Thyroid gland (tissue), 4 donors: ENCODE measurements at places on chromosomes 6 and 20. TPM values are rescaled to one million over a fixed set of nuclear protein-coding genes. Genes with fewer than 3 reads are reported as not detected.

DNA sequence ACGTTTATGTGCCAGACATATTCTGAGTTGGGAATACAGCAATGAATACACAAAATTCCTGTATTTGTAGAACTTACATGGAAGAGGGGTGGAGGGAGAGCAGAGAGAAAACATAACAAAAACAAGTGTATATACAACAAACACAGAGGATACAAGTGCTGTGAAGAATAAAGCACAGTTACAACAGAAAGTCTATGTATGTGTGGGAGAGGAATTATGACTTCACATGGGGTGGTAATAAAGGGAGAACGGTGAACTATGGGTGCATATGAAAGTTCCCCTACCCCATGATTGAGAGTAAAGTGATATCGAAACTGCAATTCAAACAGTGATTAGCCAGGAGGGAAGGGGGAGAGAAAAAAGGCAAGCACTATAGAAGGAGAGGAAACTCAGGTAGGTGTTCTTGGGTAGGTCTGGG lies 24.6 kb downstream of the HBS1L start:
- no peak for DNase-seq

The FOXS1 gene
- not detected for total RNA-seq

The UBR2 gene
- total RNA-seq: 54.0 TPM

DNA sequence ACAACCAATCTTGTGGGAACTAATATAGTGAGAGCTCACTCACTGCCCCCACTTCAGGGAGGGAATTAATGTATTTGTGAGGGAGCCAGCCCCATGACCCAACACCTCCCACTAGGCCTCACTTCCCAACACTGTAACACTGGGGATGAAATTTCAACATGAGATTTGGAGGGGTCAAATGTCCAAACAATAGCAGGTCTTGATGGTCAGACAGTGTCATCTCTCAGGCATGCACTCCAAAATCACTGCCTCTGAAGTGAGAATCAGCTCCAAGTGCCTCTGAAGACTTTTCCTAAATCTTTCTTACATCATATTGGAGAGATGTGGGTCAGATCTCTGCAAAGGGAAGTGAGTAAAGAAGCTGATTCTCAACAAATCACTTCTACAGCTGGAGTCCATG lies 13.8 kb upstream of the SAYSD1 start:
- no peak for DNase-seq

- no peak for DNase-seq
Measured at GRCh38 chr6:15673666-15674065, 10.8 kb upstream of the DTNBP1 start.

- no peak for DNase-seq
Measured at GRCh38 chr6:106866875-106867658, 107.5 kb downstream of the CD24 start.

DNA sequence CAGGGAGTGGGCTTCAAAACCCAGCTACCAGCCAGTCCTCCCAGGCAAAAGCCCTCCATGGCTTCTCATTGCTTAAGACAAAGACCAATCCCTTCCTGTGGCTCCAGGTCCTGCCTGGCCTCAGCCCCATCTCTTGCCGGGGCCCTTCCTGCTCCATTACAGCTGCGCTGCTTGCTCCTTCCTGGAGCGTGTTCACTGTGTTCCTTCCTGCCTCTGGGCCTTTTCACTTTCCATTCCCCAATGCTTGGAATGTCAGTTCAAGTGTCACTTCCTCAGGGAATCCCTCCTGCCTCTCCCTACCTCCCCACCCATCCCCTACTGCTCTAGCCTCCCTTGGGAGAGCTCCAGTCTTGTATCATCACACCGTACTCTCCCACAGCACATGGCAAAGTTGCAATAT lies 11.1 kb upstream of the ITPR3 start:
- no peak for DNase-seq

DNA sequence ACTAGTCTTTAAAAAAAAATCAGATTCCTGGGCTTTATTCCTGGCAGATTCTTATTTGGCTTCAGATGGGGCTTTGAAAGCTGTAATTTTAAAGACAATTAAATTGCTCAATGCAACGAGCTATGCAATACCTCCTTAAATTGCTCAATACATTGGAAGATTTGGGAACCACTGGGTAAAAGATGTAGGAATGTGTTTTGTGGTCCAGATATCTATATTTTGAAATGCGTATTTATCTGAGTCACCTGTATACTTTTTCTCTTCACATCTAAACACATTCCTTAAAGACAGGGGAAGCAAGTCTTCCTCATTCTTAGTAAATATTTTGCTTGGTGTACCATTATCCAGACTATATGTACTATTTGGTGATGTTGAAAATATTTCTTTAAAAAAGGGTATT lies 29.6 kb upstream of the MAP7 start:
- no peak for DNase-seq

GRCh38 chr20:11178946-11179654 lies 505.3 kb upstream of the JAG1 start:
- DNase-seq: no peak

The MEI4 gene
- total RNA-seq: 5.8 TPM

The PCSK2 gene
- total RNA-seq: 242 TPM

DNA sequence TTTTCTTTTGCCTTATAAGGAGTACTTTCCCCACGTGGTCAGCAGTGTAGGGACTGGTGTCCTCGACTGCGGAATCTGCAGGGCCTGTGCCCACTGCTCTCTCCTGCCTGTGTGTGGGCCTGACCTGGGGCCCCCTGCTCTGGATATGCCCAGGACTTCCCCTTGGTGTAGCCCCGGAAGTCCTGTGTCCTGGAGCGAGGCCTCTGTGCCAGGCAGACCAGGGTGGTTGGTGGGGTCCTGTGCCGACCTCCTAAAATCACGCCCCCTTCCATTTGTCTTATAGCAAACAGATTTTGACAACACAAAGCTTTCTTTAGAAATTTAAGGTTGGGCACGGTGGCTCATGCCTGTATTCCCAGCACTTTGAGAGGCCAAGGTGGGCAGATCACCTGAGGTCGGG lies 64.2 kb downstream of the DLL1 start:
- DNase-seq: no peak

The TNXB gene
- total RNA-seq: 110 TPM

The TNNC2 gene
- not detected for total RNA-seq

- DNase-seq: no peak
Measured at GRCh38 chr6:41156001-41156400, 1.9 kb upstream of the TREML1 start.

The AGER gene
- 10.3 TPM for total RNA-seq

- no peak for DNase-seq
Measured at GRCh38 chr6:15622045-15622740, 40.6 kb downstream of the DTNBP1 start.

The IL20RA gene
- 1.5 TPM for total RNA-seq

DNA sequence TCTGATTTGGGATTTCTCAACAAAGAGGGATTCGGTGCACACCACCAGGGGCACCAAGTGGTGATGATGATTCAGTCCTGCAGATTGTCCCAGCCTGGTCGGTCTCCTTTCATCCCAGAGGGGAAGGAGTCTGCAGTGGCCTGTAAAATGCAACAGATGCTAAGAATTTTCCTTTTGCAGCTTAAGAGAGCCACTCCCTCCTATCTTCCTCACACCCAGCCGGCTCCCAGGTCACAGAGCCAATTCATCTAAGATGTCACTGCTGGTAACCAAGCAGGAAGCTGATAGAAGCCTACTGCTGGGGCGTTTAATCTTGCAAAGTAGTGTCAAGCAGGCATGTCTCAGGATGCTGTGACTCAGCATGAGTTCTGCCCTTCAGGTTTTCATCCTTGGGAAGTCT lies 203.8 kb upstream of the LRFN2 start:
- no peak for DNase-seq

DNA sequence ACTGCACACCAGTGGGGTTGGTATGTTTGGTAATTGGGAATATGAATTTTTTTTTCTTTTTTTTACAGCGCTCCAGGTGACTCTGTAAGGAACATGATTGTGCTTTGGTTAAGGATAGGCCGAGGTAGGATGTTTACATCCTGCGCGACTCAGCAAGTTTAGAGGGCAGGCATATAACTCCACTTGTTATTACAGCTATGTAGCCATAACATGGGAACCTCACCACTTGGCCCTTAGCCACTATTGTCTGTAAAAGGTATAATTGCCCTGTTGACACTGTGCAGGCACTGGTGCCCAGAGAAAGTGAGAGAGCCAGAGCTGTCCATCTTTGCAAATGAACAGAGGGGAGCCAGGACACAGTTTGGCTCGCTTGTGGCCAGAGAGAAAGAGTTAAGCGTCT lies 172.9 kb downstream of the MCHR2 start:
- no peak for DNase-seq

GRCh38 chr20:36937402-36937770 lies 14.1 kb downstream of the SAMHD1 start:
- no peak for DNase-seq

The TEAD3 gene
- 10.9 TPM for total RNA-seq

The SCRT2 gene
- not detected for total RNA-seq

DNA sequence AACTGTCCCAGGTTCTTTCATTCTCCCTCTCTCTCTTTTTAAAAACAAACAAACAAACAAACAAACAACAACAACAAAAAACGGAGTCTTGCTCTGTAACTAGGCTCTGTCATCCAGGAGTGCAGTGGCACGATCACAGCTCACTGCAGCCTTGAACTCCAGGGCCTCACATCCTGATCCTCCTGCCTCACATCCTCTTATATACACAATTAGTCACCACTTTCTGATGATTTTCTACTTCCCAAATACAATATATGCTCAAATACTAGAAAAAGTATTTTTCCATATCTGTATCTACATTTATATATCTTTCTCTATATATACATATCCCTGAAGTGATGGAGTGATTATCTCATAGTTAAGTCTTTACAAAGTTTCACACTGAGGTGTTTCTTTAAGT lies 170.7 kb downstream of the EPHA7 start:
- DNase-seq: no peak
